ENCODE measurements at places on chromosomes 16 and 17.

- DNase-seq, result no peak
Measured at GRCh38 chr17:40978575-40979151, 5.5 kb downstream of the KRT40 start.

DNA sequence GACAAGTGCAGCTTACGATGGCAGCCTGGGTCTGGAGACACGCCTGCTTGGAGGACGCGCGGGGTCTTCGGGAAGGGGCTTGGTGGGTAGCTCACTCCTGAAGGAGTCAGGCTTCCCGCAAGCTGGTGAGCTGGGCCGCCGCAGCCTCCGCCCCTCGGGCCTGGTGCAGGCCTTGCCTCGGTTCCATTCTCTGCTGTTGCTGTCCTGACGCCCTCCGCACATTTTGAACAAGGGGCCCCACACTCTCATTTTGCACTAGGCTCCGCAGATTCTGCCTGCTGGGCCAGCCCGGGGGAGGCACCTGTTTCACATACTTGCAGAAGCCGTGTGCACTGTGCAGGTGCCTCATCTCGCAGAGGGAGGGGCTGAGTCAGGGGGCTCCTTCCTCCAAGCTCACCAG lies 31.9 kb upstream of the CBX4 start:
- DNase-seq, result no peak

- no peak for DNase-seq
Measured at GRCh38 chr16:7547736-7548135, 215.1 kb downstream of the RBFOX1 start.

DNA sequence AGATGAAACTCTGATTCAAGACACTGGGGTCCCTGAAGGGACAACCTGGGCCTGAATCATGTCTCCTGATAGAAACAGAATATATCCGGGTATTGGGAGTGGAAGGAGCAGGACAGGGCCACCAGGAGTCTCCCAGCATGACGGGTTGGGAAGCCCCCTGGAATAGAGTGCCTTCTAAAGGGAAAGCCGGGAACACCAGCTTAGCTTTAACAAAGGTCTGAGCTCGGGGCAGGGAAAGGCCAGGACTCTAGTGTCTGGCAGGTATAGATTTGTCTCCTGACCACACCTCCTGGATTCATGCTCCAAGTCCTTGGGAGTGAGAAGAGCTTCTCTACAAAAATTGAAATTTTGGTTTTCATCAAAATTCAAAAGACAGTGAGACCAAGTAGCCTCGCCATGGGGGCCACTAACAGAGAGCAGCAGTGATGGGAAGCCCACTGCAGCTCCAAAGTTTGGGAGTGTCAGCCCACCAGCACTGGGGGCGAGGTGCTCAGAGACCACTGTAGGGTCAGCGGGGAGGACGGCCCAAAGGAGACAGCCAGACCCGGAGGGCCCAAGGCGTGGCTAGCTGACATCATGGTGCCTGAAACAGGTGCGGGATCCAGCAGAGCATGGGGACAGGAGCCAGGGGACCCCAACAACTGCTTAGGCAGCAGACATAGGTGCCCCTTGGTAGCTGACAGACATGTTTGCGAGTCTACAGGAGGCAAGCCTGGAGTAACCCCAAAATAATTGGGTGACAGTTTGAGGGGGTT lies 81.0 kb downstream of the C16orf78 start:
- no peak for DNase-seq

DNA sequence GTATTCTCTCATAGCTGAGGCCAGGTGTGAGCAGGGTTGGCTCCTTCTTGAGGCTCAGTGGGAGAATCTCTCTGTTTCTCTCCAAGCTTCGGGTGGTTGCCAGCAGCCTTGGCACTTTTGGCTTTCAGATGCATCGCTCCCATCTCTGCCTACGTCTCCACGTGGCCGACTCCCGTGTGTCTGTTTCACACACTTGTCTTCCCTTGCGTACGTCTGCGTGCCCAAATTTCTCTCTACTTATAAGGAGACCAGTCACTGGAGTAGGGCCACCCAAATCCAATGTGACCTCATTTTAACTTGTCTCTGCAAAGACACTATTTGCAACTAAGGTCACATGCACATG lies 14.7 kb downstream of the OSBPL7 start:
- no peak for DNase-seq

GRCh38 chr17:73947966-73948355 lies 255.5 kb upstream of the RPL38 start:
- no peak for DNase-seq

- DNase-seq, result no peak
Measured at GRCh38 chr17:46991617-46992016, 12.6 kb upstream of the RPRML start.

- no peak for DNase-seq
Measured at GRCh38 chr16:366476-366875, 3.9 kb downstream of the MRPL28 start.

DNA sequence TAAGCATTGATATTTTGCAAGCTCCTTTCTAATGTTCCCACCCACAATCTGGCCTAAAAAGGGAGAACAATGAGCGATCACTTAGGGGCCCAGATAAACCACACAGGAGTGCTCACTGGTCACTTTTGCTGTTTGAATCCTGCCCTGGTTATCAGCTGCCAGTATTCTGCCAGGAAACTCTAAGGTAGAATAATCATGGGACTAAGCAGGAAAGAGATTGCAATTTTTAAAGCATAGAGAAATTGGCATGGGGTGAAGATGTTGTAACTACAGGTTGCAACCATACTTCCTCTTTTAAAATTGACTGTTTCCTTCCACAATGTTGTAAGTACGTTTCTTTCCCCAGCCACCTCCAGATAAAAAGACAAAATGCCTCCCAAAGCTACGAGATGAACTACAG lies 251.2 kb upstream of the CDH11 start:
- DNase-seq, result no peak

DNA sequence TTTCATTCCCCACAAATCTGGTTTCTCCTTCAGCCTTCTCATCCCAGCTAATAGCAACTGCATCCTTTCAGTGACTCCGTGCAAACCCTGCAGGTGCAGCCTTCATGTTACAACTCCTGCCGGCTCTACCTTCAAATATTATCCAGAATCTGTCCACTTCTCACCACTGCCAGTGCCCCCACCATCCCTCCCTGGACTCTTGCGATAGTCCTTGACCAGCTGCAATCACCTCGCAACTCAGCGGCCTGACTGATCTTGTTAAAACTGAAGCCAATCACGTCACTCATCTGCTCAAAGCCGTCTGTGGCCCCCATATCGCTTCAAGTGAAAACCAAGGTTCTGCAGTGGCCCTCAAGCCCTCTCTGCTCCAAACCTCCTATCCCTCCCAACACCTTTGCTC lies 42.8 kb upstream of the KIFC3 start:
- no peak for DNase-seq

GRCh38 chr17:16987830-16988601 lies 16.1 kb upstream of the TNFRSF13B start:
- DNase-seq, result peak; percentile 91

Measured in activated CD4-positive, alpha-beta T cell treated with anti-CD3 and anti-CD28 coated beads, Interleukin-2, amount 50 U/mL, for 16 hours (primary cell).